ENCODE measurements at places on chromosomes 2 and 18.

DNA sequence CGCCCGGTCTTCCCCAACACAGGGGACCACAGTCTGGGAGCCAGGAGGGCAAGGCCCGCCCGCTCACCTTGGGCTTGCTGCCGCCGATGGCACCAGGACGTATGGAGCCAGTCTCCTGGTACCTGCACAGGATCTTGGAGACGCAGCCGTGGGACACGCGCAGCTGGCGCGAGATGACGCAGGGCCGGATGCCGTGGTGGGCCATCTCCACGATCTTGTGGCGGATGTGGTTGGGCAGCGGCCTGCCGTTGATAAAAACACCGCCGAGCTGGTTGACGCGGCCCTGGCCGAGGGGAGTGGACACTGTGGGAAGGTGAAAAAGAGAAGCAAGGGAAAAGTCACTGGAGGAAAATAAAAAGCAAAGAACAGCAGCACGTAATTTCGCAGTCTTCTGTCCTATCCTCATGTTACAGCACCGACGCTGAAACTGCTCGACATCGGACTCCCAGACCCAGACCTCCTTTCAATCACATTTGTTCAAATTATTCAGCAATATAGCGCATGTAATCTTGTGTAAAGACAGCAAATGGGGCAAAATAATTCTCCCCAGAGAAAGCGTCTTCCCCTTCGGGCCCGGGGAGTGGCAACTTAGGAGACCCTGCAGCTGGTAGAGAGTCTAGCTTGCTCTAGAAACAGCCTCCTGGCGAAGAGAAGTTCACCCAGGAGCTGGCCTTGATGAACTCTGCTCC, 1.7 kb downstream of the PAX3 start:
- no peak for DNase-seq

DNA sequence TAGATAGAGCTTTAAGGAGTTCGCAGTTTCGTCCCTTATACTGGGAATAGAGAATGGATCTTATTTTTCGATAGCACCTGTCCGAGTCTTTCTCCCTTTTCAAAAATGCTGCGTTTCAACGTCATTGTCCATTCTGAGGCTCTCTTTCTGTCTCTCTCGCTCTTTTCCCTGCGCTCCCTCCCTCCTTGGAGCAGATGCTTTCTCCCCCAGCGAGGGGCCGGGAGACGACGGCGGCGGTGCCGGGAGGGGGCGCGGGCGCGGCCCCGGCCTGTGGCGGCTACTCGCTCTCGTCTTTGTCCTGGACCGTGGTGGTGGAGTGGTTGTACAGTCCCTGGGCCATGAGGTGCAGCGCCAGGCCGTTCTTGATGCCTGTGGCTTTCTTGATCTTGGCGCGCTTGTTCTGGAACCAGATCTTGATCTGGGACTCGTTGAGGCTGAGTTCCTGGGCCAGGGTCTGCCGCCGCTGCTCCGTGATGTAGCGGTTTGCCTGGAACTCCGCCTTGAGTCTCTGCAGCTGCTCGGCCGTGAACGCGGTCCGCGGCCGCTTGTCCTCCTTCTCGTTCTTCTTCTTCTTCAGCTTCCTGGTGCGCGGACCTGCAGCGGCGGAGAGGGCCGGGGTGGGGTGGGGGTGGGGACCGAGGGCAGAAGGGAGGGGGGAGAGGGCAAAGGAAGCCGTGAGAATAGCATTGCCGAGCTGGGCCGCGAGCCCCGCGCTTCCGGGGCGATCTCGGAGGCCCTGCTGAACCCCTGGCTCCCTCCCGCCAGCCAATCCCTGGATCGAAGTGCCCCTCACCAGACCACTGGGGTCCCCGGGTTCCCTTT, 4.6 kb downstream of the EN1 start:
- no peak for DNase-seq

- DNase-seq, result no peak
Measured at GRCh38 chr2:218746470-218746795, 35.5 kb upstream of the CYP27A1 start.

DNA sequence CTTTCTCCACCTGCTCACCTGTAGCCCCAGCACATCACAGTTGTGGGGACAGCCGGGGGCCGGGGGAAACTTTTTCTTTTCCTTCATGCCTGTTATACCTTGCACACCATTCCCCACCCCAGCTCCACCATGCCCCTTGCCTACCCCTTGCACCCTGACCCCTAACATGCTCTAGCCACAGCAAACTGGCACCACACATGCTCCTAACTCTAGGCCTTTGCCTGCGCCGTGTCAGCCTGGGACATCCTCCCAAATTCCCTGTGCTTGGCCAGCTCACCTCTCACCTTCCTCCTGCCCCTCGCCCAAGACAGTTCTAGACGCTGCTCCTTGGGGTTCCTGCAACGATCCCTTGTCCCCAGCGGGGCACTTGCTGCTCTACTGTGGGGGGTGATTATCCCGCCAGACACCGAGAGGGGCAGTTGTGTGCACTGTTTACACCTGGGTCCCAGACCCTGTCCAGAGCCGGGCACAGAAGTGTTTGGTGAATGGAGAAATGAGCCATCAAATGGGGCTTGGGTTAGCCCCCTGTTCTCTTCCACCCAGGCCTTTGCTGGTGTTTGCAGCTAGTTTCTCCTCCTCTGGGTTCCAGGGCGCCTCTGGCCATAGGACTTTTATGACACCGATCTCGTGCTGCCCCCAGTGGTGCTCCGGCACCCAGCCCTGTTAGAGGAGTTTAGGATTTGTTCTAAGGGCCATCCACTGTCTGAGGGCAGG, 129.8 kb downstream of the CTIF start:
- no peak for DNase-seq

DNA sequence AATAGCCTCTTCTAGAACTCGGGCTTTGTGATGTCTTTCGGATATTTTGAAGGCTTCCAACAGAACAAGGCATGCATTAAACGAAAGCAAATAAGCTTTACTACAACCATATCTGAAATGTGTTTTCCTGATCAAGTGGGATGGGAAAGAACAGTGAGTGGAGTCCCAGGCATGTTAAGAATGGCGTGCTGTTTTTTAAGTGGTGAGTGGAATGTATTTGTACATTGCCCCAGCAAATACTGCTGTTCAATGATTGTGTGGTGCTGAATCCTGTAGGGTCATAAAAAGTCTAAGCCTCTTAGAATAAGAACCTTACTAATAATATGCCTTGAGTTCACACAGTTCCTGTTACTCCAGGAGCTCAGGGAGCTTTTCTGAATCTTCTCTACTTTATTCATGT, 52.5 kb downstream of the POMC start:
- no peak for DNase-seq
